Activated CD4-positive, alpha-beta memory T cell treated with anti-CD3 and anti-CD28 coated beads, Interleukin-2, amount 10 ng/mL, durations not matched to agents 7 days and 5 days (primary cell): ENCODE measurements at places on chromosomes 6 and 20.
A peak's percentile ranks its signal among the peaks of the same experiment; 100 is the strongest.

GRCh38 chr6:166809721-166810120 lies 146.6 kb downstream of the RNASET2 start:
- no peak for DNase-seq

DNA sequence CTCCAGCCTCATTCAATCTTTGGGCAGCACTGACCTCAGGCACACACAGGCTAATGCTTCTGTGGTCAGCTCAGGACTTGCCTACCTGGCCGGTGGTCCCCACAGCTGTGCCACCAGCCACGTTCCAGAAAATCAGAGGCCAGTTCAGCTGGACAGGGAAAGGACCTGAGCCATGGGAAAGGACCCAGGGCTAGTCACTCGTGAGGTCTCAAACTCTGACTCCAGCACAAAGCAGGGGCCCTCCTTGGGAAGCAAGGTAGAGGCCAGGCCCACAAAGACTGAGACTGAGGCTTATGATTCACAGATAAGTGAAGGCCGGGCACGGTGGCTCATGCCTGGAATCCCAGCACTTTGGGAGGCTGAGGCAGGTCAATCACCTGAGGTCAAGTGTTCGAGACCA lies 22.4 kb upstream of the HELZ2 start:
- DNase-seq, result no peak

- DNase-seq, result no peak
Measured at GRCh38 chr6:144647406-144647964, 362.4 kb downstream of the UTRN start.

DNA sequence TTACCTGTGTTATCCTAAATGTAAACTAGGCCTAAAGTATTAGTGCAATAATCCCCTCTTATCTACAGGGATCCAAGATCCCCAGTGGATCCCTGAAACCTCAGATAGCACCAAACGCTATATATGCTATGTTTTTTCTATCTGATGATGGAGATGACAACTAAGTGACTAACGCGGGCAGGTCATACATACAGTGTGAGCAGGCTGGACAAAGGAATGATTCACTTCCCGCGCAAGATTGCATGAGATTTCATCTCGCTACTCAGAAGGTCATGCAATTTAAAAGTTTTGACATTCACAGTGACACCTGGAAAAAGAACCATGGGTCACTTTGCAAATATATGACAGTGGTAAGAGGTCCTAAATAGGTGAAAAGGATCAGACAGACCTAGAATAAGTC lies 875.9 kb downstream of the HACE1 start:
- no peak for DNase-seq

DNA sequence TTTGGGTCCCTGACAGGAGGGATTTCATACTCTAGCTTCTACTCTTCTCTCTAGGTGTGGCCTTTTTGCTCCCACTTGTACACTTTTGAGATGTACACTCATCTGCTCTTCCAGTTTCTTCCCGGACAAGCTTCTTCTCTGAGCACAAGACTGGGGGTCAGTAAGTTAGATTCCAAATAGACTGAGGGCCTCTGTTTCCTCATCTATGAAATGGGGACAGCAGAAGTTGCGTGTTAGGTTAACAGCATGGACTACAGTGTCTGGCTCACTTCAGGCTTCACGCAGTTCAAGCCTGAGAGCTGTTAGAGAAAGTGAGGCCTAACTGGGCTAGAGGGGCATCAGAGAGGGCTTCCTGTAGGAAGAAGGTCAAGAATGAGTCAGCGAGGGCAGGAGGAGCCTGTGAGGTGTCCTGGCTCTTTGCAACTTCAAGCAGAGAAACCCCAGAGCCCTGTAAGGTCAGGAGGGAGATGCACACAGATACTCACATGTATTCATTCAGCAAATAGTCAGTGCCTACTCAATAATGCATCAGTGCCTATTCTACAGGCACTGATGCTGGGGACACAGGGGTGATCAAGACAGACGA lies 20.6 kb downstream of the XKR7 start:
- no peak for DNase-seq

DNA sequence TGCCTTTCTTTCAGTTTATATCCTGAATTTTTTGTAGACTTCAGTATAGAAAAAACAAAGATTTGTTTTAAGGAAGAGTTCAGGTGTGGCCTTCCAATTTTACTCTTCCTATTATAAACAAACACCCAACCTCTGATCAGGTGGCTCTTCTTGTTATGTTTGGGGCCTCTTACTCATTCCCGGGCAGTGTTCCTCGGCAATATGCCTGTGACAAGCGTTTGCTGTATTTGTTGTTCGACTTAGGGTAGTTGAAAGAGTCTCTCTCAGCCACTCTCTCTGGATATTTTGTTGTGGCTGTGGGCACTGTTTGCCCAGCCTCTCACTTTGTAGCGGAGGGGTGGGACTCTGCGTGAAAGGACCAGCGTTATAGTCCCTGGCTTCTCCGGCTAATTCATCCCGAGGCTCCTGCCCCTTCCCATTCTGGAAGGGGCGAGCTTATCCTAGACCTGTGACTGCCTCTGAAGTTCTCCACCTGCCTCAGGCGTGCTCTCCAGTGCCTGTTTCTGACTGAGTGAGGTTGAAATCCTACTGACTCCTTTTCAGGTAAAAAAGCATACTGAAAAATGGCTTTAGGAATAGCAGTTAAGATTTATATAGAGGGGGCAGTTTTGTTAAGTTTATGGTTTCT lies 97.4 kb downstream of the PLCB4 start:
- DNase-seq, result no peak

DNA sequence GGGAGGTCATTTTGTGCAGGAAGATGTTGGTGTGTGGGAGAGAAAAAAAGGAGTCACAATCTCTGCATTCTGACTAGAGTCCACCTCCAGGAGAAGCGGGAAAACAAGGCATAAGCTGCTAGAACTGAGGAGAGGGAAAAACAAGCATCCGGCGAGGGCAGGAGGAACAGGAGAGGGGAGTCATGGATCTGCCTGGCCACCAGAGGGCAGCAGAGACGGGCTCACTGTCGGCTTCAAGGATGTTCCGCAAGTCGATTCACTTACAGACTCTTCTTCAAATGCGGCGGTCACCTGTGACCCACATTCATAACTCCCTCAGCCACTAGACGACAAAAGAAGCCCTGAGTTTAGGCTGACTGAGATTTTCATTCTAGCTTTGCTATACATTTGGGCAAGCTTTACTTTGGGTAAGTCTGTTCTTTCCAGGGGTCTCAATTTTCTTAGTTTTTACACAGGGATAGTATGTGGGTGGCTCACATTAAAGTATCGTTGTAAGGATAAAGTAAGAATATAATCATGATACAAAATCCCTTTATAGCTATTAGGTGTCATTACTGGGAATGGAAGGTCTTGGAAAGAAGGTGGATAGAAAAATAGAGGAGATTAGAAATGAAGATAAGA lies 6.6 kb upstream of the BTNL2 start:
- peak; percentile 87 for DNase-seq

GRCh38 chr6:94071835-94072234 lies 652.5 kb upstream of the EPHA7 start:
- DNase-seq, result no peak
